ENCODE measurements at places on chromosomes 2 and 18.

DNA sequence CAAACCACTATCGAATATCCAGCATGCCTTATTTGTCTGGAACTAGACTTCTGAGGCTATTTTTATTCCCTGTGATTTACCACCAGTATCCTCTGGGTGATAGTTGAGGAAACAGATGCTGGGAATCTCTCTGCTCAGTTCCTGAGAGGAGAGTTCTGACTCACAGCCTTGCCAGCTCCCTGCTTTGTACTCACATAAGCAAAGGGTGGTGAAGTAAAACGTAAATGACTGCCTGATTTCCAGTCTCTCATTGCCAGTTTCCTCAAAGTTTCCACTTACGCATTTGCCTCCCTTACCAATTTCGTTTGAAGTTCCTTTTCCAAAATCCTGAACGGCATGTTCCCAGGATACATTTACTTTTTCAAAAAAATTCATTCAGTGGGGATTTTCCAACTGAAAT lies 69.2 kb upstream of the HNRNPA3 start:
- no peak overlapping the region for H3K4me3 ChIP-seq
- H3K4me1 ChIP-seq: peaks cover 4% of the 10 kb centered on the region
- no peaks in the 10 kb centered on the region for H3K27me3 ChIP-seq
- no peak overlapping the region for H3K27ac ChIP-seq
- H3K36me3 ChIP-seq: no peaks in the 10 kb centered on the region
- no peak for DNase-seq

DNA sequence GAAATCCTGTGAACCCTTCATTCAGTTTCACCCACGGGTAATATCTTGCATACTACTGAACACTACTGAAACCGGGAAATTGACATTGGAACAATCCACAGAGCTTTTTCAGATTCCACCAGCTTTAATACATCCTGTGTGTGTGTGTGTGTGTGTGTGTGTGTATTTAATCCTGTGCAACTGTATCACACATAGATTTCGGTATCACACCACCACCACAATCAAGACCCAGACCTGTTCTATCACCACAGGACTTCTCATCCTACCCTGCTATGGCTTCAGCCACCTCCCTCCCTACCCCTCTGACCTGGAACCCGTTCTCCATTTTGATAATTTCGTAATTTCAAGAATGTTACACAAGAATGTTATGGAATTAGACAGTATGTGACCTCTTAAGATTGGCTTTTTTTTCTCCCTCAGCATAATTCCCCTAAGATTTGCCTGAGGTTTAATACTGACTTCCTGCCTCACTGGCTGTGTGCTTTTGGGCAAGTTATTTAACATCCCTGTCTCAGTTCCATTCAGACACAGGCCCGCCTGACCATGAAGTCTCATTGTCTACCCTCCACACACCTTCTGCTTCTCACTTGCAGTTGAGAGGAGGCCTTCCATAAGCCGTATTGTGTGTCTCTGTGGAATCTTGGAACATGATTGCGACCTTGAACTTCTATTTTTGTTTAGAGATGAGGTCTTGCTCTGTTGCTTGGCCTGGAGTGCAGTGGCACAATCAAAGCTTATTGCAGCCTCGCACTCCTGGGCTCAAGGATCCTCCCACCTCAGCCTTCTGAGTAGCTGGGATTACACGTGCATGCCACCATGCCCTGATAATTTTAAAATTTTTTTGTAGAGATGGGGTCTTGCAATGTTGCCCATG lies 14.4 kb upstream of the TMEM131 start:
- H3K36me3 ChIP-seq: no peaks in the 10 kb centered on the region
- no peak overlapping the region for H3K4me3 ChIP-seq
- no peak for DNase-seq
- H3K27ac ChIP-seq: no peak overlapping the region
- no peaks in the 10 kb centered on the region for H3K27me3 ChIP-seq

DNA sequence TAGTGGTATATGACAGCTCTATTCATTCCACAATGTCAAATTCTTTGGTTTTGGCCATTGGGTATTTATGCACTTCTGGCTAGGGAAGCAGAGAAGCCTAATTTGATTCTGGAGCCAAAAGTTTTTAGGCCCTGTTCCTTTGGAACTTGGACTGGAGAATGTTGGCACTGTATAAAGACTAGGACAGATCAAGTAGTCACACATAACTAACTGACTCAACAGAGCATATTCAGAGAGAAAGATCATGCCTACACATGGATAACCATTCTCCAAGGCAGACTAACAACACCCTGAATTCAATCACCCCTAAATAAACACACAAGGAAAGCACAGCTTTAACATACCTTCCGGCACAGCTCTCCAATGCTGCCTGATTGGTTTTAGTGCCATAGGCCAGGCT lies 62.9 kb downstream of the ARHGAP15 start:
- no peak overlapping the region for H3K27ac ChIP-seq
- H3K4me1 ChIP-seq: no peaks in the 10 kb centered on the region
- H3K36me3 ChIP-seq: no peaks in the 10 kb centered on the region
- H3K4me3 ChIP-seq: no peak overlapping the region

- H3K27me3 ChIP-seq: no peaks in the 10 kb centered on the region
- no peaks in the 10 kb centered on the region for H3K4me1 ChIP-seq
- no peaks in the 10 kb centered on the region for H3K36me3 ChIP-seq
- H3K4me3 ChIP-seq: no peak overlapping the region
- DNase-seq: no peak
- no peak overlapping the region for H3K27ac ChIP-seq
Measured at GRCh38 chr2:230915319-230915718, 9.7 kb downstream of the GPR55 start.

GRCh38 chr18:44537526-44537925 lies 143.2 kb upstream of the SETBP1 start:
- H3K27me3 ChIP-seq: no peaks in the 10 kb centered on the region
- peaks cover 35% of the 10 kb centered on the region for H3K4me1 ChIP-seq
- H3K27ac ChIP-seq: no peak overlapping the region
- no peak overlapping the region for H3K4me3 ChIP-seq
- H3K36me3 ChIP-seq: no peaks in the 10 kb centered on the region

DNA sequence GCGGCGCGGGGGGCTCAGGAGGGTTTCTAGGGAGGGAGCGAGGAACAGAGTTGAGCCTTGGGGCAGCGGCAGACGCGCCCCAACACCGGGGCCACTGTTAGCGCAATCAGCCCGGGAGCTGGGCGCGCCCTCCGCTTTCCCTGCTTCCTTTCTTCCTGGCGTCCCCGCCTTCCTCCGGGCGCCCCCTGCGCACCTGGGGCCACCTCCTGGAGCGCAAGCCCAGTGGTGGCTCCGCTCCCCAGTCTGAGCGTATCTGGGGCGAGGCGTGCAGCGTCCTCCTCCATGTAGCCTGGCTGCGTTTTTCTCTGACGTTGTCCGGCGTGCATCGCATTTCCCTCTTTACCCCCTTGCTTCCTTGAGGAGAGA lies 5.2 kb downstream of the PROC start:
- no peaks in the 10 kb centered on the region for H3K36me3 ChIP-seq
- peak overlapping the region; percentile 30 for H3K4me3 ChIP-seq
- H3K27ac ChIP-seq: no peak overlapping the region
- no peaks in the 10 kb centered on the region for H3K27me3 ChIP-seq
- peaks cover 16% of the 10 kb centered on the region for H3K4me1 ChIP-seq

- no peak overlapping the region for H3K4me3 ChIP-seq
- no peak for DNase-seq
- no peaks in the 10 kb centered on the region for H3K27me3 ChIP-seq
- H3K36me3 ChIP-seq: no peaks in the 10 kb centered on the region
Measured at GRCh38 chr2:97935719-97936161, 60.0 kb downstream of the TMEM131 start.

- no peak for DNase-seq
- H3K36me3 ChIP-seq: no peaks in the 10 kb centered on the region
- no peaks in the 10 kb centered on the region for H3K27me3 ChIP-seq
Measured at GRCh38 chr2:164710837-164711765, 89.8 kb upstream of the GRB14 start.
